ENCODE measurements at places on chromosomes 13 and 19.

- DNase-seq, result no peak
Observed at GRCh38 chr19:3618144-3618810, 8.3 kb downstream of the CACTIN start.

GRCh38 chr13:39266426-39266825, 228.2 kb downstream of the NHLRC3 start:
- no peak for DNase-seq

GRCh38 chr19:14559916-14560775, 11.7 kb downstream of the NDUFB7 start:
- DNase-seq, result no peak

DNA sequence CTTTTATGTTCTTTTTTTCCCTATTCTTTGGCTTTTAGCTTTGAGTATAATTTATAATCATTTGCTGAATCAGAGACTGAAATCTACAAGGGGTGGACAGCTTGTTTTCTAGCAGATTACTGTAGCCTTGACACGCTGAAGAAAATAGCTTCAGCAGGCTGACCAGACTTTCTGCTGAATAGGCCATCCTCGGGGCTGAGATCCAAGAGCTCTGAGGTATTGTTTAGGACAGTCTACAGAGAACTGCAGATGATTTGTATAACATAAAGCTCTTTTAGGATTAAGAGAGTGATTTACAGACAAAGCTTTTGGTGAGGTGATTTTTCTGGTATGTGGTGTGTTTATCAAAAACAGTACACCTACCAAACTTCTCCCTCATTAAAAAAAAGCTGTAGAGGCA, 16.8 kb downstream of the POLR1D start:
- no peak for DNase-seq

GRCh38 chr13:92781965-92782690, 444.5 kb upstream of the GPC6 start:
- no peak for DNase-seq

DNA sequence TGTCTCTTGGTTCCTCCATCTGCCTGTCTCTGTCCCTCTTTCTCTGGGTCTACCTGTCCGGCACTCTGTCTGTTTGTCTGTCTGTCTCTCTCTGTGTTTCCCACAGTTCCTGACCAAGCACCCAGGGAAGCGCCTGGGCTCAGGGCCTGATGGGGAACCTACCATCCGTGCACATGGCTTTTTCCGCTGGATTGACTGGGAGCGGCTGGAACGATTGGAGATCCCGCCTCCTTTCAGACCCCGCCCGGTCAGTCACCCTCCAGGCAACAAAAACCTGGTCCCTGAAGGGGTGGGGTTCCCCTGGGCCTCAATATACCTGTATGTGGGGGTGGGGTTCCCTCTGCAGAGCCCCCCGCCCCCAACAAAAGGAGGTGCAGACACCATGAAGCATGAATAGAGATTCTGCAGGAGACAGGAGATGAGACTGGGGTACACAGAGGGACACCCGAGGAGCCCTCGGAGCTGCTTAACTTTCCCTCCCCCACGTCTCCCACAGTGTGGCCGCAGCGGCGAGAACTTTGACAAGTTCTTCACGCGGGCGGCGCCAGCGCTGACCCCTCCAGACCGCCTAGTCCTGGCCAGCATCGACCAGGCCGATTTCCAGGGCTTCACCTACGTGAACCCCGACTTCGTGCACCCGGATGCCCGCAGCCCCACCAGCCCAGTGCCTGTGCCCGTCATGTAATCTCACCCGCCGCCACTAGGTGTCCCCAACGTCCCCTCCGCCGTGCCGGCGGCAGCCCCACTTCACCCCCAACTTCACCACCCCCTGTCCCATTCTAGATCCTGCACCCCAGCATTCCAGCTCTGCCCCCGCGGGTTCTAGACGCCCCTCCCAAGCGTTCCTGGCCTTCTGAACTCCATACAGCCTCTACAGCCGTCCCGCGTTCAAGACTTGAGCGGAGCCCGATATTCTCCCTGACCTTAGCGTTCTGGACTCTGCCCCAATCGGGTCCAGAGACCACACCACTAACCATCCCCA, 2.6 kb upstream of the CACNG7 start:
- no peak for DNase-seq

DNA sequence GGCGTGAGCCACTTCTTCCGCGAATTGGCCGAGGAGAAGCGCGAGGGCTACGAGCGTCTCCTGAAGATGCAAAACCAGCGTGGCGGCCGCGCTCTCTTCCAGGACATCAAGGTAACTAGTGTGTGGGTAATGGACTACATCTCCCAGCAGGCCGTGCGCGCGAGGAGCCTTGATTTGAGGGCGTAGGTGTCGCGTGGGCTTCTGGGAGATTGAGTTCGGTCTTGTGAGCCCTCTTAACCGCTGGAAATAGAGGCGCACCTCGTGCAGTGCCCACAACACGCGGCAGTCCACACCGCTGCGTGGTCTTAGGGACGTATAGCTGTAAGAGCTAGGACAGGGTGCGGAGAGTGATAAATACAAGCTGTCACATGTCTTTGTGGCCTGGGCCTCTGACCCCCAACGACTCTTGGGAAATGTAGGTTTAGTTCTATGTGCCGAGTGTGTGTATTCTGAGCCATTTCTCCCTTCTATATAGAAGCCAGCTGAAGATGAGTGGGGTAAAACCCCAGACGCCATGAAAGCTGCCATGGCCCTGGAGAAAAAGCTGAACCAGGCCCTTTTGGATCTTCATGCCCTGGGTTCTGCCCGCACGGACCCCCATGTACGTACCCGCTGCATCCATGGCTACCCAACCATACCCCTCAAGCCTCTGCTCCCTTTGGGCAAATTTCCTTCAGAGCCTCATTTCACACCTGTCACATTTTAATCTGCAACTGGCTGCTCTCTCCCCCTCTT, 864 bp downstream of the FTL start:
- DNase-seq, result peak; percentile 84

DNA sequence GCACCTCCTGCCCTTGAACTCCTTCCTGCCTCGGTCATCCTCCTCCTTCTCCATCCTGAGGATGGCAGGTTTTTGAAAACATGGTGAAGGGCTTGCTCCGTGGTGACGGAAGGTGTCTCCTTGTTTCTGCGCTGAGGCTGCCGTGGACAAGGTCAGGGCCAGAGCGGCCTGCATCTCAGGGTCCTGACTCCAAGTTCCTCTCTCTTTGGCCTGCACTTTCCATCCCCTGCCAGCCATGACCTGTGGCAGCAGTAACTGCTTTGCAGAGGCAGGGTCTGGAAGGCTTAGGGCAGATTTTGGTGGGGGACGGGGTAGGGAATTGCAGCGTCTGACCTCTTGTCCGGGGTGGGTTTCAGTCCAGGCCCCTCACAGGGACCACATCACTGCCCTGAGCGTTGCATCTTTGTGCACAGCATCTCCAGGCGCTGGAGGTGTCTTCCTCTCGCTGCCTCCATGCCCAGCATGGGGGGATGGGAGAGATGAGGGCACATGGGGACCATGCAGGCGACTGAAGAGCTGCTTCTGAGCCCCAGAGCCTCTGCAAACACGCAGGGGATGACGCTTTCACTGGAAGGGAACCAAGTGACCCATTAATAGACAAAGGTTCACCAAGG, 216.8 kb downstream of the TEX29 start:
- DNase-seq, result no peak

DNA sequence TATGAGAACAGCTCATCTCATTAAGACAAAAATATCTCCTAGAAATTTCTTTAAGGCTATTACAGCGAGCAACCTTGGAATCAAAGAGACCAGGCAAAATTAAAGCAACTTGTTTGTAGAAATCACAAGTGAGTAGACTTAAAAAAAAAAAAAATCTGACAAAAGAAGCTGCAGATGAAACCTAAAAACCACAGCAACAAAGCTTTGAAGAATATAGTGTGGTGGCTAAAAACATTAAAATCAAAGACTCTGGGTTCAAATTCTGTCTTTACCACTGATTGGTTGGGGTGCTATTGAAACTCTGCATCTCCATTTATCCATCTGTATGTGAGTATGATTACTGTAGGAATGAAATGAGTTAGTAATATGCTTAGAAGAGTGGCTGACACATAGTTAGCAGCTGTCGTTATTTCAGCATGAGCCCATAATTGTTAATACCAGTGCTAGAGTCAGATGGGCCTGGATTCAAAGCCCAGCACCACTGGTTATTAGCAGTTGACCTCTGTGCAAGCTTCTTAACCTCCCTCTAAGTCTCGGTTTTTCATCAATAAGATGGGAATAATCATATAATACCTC, 157.6 kb downstream of the FOXO1 start:
- no peak for DNase-seq

- no peak for DNase-seq
Observed at GRCh38 chr19:37964109-37964508, 57.1 kb downstream of the SIPA1L3 start.

GRCh38 chr19:17209126-17210036, 5.8 kb upstream of the USE1 start:
- peak; percentile 47 for DNase-seq

- DNase-seq, result no peak
Observed at GRCh38 chr19:57327993-57328392, 7.7 kb downstream of the ZNF543 start.

DNA sequence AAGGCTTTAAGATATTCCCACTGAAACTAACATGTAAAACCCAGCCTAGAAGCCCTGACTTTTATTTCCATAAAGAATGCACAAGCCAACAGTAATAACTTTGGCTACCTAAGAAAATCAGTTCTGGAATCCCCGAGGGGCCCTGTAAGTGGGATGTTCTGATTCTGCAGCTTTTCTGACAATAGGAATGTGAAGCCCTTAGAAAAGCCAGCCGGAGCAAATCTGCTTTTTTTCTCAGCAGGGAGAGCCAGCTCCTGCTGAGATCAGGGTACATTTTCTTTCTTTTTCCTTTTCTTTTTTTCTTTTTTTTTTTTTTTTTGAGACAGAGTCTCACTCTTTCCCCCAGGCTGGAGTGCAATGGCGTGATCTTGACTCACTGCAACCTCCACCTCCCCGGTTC, 8.0 kb upstream of the GARRE1 start:
- no peak for DNase-seq

DNA sequence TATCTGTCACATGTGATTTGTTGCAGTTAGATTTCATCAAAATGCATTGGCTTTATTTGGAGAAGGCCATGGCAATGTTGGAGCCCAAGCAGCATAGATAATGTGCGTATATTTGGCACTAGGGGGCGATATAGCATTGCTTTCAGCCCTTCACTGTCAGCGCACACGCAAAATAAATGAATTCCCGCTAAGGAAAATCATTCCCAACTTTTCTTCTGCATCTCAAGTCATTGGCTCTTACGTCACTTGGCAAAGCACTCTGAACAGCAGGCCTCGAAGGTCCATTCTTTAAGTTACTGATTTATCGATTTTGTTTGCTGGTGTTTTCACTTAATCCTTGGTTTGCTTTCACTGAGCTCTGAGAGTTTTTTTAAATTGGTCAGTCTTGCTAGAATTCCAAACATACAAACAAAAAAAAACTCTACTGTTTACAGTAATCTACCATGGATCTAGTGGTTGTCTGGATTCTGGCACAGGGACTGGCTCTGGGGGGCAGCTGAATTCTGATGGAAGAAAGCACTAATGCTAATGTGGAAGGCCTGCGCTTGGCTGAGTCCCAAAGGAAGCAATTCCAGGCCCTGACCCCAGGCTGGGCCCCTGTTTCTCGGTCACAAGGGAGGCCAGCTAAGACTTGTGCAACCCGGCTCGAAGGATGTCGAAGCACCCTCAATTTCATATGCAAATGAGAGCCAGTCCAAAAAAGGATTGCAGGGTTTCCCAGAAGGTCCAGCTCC, 97.7 kb upstream of the IPO5 start:
- DNase-seq, result no peak
